COR-L47 (cell line): ENCODE measurements at places on chromosomes 3 and 15.

- DNase-seq: no peak
Observed at GRCh38 chr3:100386437-100387074, 14.3 kb downstream of the TOMM70 start.

DNA sequence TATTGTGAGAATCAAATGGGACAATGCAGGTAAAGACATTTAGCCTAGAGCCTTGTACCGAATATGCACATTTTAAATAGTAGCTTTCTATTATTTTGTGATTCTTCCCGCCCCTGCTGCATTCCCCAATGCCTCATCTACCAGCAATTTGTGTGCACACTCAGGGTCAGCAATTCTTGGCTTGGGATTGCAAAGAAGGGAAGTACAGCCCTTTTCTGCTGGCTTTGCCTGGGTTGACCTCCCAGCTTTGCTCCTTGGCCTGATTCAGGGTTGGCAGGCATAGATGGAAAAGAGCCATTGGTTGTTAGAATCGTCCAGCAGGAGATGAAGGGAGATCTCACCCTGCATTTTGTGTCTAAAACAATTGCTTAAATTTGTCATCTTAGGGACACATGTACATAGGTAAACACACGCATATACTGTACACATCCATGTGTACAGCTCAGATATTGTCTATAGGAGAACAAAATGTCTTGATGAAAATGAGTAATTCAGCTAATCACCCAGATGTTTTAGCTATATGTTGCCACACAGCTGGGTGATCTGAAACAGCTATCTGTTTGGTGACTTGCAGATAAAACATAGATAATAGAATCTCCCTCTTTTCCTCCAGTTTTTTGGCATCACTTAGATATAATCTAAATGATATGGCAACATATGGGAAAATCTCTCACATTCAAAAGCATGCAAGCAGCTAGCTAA lies 340.9 kb upstream of the TBL1XR1 start:
- no peak for DNase-seq

GRCh38 chr15:97114900-97115760 lies 784.6 kb downstream of the NR2F2 start:
- no peak for DNase-seq

DNA sequence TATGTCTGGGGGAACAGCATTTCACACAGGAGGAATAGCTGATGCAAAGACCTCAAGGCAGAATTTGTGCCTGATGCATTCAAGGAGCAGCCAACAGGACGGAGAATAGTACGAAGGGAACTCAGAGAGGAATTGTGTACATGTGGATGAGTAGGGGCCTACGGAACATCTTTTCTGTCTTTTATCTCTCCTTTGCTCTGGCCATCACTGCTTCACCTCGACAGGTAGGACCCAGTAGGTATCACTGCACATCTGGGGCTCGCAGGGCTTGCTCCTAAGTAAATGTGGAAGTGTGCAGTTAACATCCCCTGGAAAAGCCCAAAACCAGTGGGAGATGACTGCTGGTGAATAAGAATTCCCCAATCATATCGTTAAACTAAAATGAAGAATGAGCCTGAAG lies 56.4 kb upstream of the POU1F1 start:
- no peak for DNase-seq

GRCh38 chr3:150779402-150779858 lies 16.5 kb upstream of the SIAH2 start:
- no peak for DNase-seq
